ENCODE measurements at places on chromosomes 7 and 10.

DNA sequence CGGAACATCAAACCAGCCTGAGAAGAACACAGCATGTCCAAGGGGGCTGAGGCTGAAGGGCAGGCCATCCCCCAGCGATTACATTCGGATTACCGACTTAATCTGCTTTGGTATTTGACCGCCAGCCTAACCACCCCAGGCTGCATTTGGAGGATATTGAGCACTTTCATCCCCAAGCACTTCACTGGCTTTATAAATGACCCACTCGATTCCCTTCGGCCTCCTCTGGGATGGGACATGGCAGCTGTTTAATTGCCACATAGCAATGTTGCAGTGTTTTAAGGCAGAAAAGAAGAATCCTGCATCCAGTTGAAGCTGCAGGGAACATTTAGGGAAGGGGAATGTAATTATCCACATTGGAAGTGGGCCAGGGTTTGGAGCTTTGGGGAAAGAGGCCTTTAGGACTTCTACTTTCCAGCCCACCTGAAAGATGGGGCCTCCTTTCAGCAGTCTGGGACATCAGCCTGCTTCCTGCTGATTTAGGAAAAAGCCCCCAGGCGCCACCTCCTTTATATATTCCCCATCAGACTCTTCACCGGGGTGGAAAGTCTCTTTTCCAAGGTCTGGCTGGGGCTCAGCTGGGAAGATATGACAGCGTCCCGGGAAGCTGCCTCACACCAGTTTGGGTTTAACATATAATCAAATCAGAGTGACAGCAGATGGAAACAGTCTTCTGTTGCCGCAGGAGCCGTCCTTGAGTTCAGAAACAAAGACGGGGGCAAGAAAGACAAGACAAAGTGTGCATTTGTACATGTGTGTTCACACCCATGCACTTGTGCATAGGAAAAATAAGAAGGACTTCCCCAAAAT, 9.2 kb downstream of the DPCD start:
- DNase-seq: no peak

DNA sequence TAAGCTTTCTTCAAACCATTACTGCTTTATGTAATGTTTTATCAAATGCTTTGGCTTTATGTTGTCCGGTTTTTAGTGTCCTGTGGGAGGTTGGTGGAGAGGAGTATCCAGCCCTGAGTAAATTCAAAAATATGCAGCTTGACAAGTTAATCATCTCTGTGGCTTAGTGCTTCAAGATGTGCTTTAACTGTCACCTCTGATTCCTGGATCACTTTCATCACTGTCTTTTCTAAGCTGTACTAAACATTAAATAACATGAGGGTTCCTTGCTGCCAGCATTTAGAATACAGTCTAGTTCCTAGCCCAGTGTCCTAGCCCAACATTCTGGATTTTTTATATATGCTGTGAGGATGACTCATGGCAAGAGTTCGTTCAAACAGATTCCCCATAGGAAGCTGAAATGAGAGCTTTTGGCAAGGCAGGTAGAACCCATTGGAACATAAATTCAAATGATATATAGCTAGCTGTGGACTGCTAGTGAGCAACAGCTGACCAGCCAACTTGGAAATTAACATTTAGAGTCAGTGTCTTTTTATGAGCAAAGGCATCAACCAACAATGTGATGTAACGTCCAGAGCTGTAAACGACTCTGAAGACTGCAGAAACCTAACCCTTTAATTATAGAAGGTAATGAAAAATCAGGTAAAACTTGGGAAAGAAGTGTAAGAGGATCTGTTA, 80.6 kb upstream of the OIT3 start:
- DNase-seq: no peak

- DNase-seq: no peak
These were observed 368.8 kb upstream of the BMPER start for GRCh38 chr7:33536398-33537103.

DNA sequence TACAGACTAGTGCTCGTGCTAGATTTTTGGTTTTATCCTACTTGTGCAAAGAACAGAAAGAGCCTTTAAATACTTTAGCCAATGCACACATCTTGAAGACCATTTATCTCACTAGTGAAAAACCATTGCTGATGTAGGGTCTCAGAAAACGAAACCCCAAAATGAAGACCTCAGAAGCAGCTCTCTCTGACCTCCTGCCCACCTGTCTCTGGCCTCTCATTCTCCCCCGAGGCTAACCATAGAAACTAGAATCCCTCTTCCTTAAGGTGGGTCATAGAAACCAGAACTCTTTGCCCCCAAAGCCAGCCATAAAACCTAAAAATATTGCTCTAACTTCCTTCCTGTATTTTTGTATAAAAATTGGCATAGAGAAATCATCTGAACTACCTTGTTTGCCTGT, 112.2 kb downstream of the KIF20B start:
- DNase-seq: no peak

DNA sequence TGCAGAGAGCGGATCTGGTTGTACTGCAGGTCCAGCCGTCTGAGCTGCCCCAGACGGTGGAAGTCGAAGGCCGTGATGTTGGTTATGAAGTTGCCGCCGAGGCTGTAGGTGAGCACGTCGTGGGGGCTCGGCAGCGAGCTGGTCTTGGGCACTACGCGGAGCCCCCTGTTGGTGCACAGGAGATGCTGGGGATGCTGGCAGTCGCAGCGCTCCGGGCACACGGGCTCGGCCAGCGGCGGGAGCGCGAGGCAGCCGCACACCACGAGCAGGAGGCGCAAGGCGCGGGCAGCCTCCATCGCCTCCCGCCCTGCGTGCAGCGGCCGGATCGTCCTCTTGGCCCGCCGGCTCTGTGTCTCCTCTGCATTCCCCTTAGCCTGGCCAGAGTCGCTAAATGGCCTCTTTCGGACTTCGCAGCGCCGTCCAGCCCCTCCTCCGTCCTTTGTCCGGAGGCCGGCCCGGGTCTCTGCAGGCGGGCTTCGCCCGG, 337 bp downstream of the TRIL start:
- no peak for DNase-seq

DNA sequence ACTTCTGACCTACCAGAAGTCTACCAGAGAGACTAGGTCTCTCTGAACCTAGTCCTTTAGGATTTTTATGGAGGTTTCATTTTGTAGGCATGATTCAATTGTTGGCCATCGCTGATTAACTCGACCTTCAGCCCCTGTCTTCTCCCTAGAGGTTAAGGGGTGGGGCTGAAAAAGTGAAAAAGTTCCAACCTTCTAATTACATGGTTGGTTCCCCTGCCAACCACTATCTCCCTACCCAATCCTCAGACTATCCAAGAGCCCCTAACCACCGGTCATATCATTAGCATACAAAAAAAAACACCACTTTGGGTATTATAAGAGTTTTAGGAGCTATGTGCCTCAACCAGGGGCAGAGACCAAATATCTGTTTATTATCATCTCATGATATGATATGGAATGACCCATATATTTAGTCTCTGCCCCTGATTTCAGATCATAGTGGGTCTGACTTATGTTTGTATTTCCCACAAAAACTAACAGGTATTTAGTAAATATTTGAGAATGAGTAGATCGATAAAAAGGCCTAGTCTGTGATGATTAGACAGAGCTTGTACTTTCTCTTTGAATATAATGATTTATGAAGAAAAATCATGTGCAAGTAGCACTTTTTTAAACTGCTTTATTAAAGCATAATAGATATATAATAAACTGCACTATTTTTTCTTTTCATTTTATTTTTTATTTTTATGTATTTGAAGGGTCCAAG, 35.8 kb downstream of the DNAJC9 start:
- DNase-seq: no peak

GRCh38 chr7:32879460-32879859, 12.1 kb downstream of the KBTBD2 start:
- DNase-seq: no peak

DNA sequence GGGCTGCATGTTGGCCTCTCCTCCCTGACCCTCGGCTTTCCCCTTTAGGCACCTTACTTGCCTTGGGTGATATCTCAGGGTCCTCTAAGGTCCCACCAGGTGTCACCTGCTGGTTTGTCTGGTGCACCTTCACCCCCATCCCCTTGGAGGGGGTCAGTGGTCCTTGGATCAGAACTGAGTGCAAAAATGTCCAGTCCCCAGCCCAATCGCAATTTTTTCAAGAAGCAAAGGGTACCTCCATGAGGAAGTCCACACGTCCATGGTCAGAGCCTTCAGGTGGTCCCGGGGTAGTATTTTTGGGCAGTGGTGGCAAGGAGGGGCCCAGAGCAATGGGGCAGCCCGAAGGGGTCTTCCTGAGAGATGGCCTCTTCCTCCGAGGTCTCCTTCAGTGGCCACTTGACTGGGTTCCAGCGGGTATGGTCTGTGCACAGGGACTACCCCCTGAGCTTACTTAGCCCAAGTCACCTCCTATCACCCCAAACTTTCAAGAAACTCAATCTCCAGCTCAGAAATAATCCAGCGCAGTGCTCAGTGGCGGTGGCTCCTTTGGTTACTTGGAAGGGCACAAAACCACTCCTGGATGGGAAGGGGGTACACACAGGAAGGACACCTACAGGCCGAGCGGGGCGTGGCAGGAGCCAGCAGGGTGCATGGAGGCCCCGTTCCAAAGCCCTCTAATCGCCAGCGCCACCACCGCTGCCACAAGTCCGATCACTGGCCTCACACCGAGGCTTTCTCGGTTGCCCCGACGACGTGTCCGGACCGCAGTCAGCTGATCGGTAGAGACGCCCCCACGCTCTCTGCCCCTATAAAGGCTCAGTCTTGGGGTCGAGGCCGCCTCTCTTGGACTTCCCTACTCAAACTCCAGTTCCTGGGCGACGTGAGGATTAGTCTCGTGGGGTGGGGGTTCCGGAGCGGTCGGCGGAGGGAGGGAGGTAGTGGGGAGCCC, 4.5 kb downstream of the SAP25 start:
- DNase-seq: no peak

GRCh38 chr10:125203186-125203800, 42.9 kb upstream of the CTBP2 start:
- DNase-seq: no peak

Data from NCI-H1694 (cell line).